Tibial nerve (tissue), 4 donors: ENCODE measurements at places on chromosomes 6 and 20.

DNA sequence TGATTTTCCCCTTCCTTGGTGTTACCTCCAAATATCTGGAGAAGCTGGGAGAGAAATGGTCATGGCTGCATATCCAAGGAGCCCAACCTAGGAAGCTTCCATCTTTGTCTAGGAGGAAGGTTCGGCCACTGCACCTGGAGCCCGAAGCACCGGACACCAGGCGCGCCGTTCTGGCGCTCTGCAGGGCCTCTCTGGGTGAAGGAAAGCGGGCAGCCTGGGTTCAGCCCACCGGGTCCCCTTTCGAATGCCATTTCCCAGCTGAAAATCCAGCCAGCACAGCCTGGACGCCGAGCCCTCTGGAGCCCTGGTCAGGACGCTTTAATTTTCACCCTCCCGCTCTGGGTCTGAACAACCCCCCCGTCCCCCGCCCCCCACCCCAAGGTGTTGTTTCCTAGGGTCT is 1.2 kb downstream of the LINC00237 start:
- H3K4me1 ChIP-seq: no peaks in the 10 kb centered on the region
- H3K36me3 ChIP-seq: no peaks in the 10 kb centered on the region
- peaks cover 13% of the 10 kb centered on the region for H3K27me3 ChIP-seq
- no peak for DNase-seq
- no peak overlapping the region for H3K27ac ChIP-seq

- H3K4me1 ChIP-seq: peaks cover 11% of the 10 kb centered on the region
- no peak overlapping the region for H3K4me3 ChIP-seq
- H3K27me3 ChIP-seq: no peaks in the 10 kb centered on the region
- DNase-seq: no peak
- no peak overlapping the region for H3K27ac ChIP-seq
Observed at GRCh38 chr6:105814745-105815536, 271.2 kb upstream of the PRDM1 start.

DNA sequence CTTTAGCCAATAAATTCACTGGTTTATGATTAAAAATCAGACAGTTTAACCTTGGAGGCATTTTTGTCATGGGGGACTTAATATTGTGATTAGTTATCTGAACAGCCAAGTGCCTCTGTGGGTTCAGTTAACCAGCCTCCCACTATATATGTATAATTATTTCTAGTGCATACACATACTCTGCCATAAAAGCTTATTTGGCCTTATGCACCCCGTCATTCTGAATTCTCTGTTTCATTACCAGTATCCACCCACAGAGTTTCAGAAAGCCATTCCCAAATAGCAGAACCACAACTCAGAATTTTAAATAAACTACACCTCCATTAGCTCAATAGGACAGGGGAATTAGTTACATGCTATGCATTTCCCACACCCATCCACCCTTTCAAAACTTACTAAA is 279.7 kb downstream of the ZFAND3 start:
- H3K4me3 ChIP-seq: no peak overlapping the region
- H3K27ac ChIP-seq: no peak overlapping the region
- H3K4me1 ChIP-seq: no peaks in the 10 kb centered on the region
- no peak for DNase-seq

DNA sequence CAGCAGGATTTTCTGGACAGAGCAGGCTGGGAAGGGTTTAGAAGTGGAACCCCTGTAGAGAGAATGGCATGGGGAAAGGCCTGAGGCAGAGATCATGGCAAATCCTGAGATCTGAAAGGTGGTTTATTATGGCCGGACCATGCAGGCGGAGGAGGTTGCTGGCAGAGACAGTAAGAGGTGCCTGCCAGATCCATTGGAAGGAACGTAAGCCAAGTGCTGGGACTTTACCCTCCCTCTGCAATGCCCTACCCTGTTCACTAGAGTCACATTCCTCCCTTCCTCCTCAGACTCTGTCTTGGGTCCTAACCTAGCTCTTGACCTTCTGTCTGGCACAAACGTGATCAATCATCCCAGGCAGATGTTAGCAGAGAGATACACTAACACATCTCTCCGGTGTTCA is 66.4 kb upstream of the SLC22A23 start:
- H3K27me3 ChIP-seq: peaks cover 6% of the 10 kb centered on the region
- no peaks in the 10 kb centered on the region for H3K36me3 ChIP-seq
- no peak overlapping the region for H3K27ac ChIP-seq
- no peak for DNase-seq

DNA sequence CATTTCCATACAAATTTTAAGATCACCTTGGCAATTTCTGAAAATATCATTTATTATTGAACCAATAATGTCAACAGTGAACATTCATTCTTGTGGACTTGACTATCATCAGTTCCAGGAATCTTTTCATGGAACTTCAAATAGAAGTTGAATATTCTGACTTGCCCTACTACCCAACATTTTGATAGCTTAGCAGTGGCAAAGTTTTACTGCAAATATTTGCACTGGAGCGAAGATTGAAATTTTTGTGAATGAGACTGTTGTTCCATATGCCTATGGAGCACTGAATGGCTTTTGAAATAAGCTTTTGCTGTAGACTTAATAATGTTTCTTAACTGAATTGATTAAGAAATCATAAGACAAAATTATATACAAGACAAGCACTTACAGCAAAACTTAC is 23.6 kb downstream of the BEND6 start:
- no peaks in the 10 kb centered on the region for H3K27me3 ChIP-seq
- no peaks in the 10 kb centered on the region for H3K4me1 ChIP-seq
- H3K27ac ChIP-seq: no peak overlapping the region

DNA sequence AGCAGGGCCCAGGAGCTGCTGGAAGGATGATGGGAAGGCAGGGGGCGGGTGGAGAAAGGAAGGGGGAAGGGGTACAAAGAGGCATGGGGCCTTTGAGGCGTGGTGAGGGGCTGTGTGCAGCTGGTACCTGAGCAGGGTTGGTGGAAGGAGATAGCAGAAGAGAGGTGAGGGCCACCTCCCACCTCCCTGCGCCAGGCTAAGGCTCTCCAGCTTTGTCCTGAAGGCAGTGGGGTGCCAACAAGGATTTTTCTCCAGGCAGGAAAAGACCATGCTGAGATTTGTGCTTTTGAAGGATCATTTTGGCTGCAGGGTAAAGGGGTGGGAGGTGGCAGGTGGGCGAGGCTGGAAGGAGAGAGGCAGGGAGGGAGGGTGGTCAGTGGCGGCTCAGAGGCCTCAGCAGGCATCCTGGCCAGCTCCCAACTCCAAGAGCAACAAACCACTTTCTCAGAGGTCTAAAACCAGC is 40.8 kb downstream of the NOL4L start:
- H3K4me3 ChIP-seq: no peak overlapping the region
- no peak overlapping the region for H3K27ac ChIP-seq
- DNase-seq: no peak
- no peaks in the 10 kb centered on the region for H3K4me1 ChIP-seq
- H3K27me3 ChIP-seq: peaks cover 3% of the 10 kb centered on the region

GRCh38 chr6:14885498-14885897 is 360.4 kb upstream of the JARID2 start:
- H3K36me3 ChIP-seq: no peaks in the 10 kb centered on the region
- DNase-seq: no peak
- no peak overlapping the region for H3K27ac ChIP-seq
- peaks cover under 1% of the 10 kb centered on the region for H3K4me1 ChIP-seq
- H3K27me3 ChIP-seq: no peaks in the 10 kb centered on the region

- no peak overlapping the region for H3K4me3 ChIP-seq
- no peaks in the 10 kb centered on the region for H3K27me3 ChIP-seq
- no peaks in the 10 kb centered on the region for H3K36me3 ChIP-seq
- peak overlapping the region; percentile 57 for H3K27ac ChIP-seq
- DNase-seq: no peak
Observed at GRCh38 chr6:149483849-149484655, 762 bp downstream of the ZC3H12D start.

GRCh38 chr6:106084106-106084988 is 1.8 kb upstream of the PRDM1 start:
- no peak for DNase-seq
- peaks cover 6% of the 10 kb centered on the region for H3K4me1 ChIP-seq
- peaks cover 23% of the 10 kb centered on the region for H3K27me3 ChIP-seq
- no peak overlapping the region for H3K4me3 ChIP-seq
- no peaks in the 10 kb centered on the region for H3K36me3 ChIP-seq

- no peak for DNase-seq
- H3K4me1 ChIP-seq: no peaks in the 10 kb centered on the region
- H3K36me3 ChIP-seq: no peaks in the 10 kb centered on the region
- H3K4me3 ChIP-seq: no peak overlapping the region
- no peaks in the 10 kb centered on the region for H3K27me3 ChIP-seq
Observed at GRCh38 chr6:143884216-143884900, 20.1 kb downstream of the ZC2HC1B start.

DNA sequence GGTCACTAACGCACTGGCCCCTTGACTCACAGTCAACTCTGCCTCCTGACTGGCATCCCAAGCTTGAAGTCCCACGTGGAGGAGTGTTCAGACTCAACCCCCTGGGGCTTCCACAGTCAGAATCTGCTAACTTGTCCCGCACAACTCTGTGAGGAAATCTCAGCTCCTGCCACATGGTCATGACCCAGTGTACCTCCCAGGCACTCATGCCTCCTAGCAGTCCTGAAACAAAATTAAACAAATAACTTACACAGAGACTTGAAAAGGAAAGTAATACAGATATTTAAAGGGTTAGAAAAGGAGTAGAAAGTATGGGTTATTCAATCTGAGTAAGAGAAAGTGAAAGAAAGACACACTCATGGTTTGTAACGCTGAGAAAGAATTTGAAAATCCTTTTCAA is 134.9 kb downstream of the GMDS start:
- peak overlapping the region; percentile 73 for H3K27ac ChIP-seq
- DNase-seq: no peak
- no peaks in the 10 kb centered on the region for H3K36me3 ChIP-seq
- H3K27me3 ChIP-seq: no peaks in the 10 kb centered on the region

DNA sequence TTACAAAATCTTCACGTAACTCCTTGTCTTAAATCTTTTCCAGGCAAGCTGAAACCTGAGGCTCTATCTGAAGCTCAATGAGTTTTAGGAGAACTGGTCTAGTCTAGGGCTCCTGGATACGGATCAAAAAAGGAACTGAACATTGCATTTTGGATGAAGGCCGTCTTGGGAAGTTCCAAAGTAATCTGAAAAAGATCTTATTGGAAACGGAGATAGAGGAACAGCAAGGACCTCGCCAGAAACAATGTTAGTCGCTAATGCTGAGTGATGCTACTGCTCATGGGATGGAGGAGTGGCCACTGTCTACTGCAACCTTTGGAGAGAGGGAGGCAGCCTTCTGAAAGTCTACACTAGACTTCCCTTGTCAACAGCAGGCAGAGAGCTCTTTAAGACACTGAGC is 91.4 kb upstream of the ATXN1 start:
- no peak overlapping the region for H3K4me3 ChIP-seq
- H3K4me1 ChIP-seq: no peaks in the 10 kb centered on the region
- no peaks in the 10 kb centered on the region for H3K36me3 ChIP-seq
- no peak overlapping the region for H3K27ac ChIP-seq
- no peaks in the 10 kb centered on the region for H3K27me3 ChIP-seq

DNA sequence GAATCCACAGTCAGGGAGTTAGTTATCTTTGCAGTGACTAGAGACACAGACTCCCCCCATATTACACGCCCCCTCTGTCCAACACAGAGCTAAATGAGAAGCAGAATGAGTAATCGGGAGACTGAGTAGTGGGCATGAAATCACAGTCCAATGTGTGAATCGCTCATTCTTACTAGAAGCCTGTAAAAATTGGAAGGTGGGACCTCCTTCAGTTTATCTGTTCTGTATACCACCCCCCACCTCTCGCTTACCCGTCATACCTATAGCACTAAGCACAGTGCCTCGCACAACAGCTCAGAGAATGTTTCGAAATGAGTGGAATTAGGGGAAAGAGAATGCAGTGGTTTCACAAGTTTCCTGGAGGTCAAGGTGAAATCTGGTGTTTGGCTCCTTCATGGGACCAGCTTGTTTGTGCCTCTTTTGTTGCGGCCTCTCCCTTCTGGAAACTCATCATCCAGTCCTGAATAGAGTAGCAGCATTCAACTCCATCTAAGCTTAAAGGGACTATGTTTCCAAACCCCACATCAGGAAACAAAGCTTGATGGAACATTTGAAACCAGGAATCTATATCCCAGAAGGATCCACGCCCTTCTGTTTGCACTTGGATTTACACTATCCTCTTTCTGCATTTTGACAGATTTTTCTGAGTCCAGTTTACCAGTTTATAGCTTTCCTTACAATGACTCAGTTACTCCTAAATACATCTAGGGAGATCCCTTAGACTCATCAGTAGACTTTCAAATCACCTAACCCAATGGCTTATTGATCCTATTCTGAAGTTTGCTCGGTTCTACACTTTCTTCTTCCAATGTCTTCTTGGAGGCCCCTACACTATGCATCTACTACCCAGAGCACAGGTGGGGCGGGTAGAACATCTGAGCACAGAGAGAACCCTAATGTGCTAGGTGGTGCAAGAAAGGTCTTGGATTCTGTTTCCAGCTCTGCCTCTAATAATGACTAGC is 59.2 kb upstream of the PIM1 start:
- no peak for DNase-seq
- H3K4me3 ChIP-seq: no peak overlapping the region
- no peaks in the 10 kb centered on the region for H3K4me1 ChIP-seq
- H3K27ac ChIP-seq: no peak overlapping the region

- H3K27me3 ChIP-seq: no peaks in the 10 kb centered on the region
- no peak overlapping the region for H3K4me3 ChIP-seq
- peaks cover 73% of the 10 kb centered on the region for H3K4me1 ChIP-seq
- peaks cover 10% of the 10 kb centered on the region for H3K36me3 ChIP-seq
- peak overlapping the region; percentile 78 for H3K27ac ChIP-seq
- DNase-seq: no peak
Observed at GRCh38 chr6:125818772-125819260, 28.1 kb downstream of the NCOA7 start.

- no peak overlapping the region for H3K4me3 ChIP-seq
- H3K4me1 ChIP-seq: no peaks in the 10 kb centered on the region
- no peaks in the 10 kb centered on the region for H3K27me3 ChIP-seq
- DNase-seq: no peak
- H3K36me3 ChIP-seq: no peaks in the 10 kb centered on the region
Observed at GRCh38 chr6:147666255-147666654, 157.8 kb downstream of the SAMD5 start.

GRCh38 chr20:7516621-7517111 is 423.6 kb downstream of the HAO1 start:
- no peak overlapping the region for H3K27ac ChIP-seq
- no peaks in the 10 kb centered on the region for H3K4me1 ChIP-seq
- no peak for DNase-seq
- H3K27me3 ChIP-seq: no peaks in the 10 kb centered on the region

DNA sequence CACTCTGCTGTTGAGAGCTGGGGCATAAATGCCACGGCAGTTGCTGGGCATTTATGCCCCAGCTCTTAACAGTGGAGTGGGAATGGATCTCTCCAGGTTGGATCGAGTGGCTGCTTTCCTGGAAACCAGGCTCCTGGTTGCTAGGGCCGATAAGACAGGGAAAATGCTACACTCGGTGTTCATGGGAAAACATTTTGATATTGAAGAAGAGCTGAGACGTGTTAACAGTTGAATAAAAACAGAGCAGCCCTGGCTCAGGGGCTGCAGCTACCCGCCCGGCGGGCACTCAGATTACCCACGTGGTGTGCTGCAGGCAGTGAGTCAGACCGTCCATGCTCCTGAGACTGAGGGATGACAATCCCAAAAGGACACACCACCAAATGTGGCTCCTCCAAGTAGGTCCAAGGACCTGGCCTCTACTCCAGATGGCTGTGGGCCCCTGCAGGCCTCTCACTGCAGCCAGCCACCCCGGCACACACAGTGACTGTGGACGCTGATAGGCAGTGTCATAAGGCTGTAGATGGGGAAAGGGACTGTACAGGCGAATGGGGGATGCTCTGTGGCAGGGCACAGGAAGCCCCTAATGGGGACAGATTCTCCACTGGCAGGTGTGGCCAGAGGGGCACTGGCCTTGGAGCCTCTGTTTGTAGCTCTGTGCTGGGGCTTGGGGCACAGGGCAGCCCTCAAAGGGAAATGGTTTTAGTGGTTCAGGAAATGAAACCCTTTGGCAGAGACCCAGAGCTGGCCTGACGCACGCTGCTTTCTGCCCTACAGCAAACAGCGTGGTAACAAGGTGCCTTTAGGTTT is 237.8 kb downstream of the LY86 start:
- H3K4me3 ChIP-seq: no peak overlapping the region
- no peaks in the 10 kb centered on the region for H3K36me3 ChIP-seq
- H3K4me1 ChIP-seq: no peaks in the 10 kb centered on the region
- peak overlapping the region; percentile 47 for H3K27ac ChIP-seq
- no peaks in the 10 kb centered on the region for H3K27me3 ChIP-seq
